ENCODE measurements at places on chromosomes 1 and 21.

DNA sequence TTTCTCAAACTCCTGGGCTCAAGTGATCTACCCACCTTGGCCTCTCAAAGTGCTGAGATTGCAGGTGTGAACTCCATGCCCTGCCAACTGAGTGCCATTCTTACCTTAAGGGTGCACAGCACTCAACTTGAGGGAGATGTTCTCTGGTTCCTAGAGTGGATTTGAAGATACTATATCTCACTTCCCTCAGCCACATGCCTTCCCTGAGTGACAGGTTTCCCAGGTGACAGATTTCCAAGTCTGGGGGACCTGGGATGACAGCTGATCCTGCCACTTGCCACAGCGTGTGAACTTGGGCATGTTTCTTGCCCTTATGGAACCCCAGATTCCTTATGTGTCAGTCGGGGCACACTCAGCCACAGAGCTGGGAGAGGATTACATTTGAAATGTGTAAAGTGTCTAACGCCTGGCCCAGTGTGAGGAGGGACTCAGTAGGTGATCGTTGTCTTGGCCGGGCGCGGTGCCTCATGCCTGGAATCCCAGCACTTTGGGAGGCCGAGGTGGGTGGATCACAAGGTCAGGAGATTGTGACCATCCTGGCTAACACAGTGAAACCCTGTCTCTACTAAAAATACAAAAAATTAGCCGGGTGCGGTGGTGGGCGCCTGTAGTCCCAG, 29.6 kb upstream of the BTG2 start:
- no peak for DNase-seq

GRCh38 chr1:211420845-211421454, 71.0 kb downstream of the RD3 start:
- DNase-seq: no peak

DNA sequence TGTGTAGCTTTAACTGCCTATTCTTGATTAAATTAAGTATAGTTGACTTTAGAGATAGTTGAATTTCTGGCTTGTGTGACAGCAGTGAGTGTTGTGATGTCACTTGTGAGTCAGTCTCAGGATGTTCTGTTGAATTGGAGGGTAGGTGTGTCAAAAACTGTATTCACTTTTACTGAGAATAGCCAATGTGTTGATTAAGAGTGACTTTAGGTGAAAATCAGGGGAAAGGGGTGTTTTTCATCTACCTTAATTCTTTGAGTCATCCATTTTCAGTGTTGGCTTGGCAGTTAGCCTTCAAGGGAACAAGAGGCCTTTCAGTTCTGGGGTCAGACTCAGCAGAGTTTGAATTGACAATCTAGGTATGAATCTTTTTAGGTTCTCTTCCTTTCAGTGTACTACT, 75.9 kb downstream of the CDC14A start:
- DNase-seq: no peak

DNA sequence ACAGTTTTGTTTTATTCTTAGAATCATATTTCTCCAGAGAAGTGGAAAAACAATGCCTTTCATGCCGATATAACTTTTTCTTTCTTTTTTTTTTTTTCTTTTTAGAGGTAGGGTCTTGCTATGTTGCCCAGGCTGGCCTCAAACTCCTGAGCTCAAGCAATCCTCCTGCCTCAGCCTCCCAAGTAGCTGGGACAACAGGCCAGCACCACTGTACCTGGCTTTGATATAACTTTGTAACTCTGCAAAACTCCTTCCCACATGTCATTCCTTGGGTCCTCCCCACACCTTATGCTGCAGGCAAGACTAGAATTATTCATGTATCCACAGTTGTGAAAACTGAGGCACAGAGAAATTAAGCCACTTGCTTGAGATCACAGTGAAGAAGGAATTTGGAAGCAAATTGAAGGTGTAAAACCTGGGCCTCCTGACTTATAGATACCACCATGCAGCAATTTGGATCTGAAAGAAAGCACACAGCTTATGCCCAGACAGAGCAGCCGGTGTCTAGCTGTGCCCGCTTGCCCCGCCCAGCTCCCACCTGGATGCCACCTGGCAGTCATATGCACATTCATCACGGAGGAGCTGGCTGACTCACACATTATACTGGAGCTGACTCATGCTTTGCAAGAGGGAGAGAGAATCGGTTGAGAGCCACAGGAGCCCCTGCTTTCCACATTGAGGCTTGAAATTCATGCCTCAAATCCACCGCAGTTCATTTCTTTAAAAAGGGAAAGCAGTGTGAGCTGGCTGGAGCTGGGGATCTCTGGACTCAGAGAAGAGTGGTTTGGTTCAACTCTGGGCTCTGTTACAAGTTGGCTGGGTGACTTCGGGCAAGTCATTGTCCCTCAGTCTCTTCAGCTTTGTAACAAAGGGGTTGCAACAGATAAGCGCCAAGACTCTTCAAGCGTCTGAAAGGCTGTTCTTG, 8.3 kb upstream of the SLC2A1 start:
- no peak for DNase-seq

GRCh38 chr1:19423130-19423529, 62.2 kb downstream of the CAPZB start:
- no peak for DNase-seq

DNA sequence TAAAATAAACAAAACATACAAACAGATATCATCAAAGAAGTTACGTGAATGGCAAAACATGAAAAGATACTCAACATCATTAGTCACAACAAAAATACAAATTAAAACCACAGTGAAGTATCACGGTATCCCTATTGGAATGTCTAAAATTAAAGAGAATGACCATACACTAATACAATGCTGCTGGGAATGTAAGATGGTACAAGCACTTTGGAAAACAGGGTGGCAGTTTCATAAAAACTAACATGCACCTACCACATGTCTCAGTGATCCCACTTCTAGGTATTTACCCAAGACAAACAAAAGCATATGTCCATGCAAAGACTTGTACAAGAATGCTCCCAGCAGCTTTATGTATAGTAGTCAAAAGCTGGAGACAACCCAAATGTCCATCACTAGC, 69.1 kb downstream of the HSF2BP start:
- DNase-seq: no peak

All from CD8-positive, alpha-beta T cell (primary cell).